ENCODE measurements at places on chromosomes 4 and X.

- H3K27ac ChIP-seq, result no peak overlapping the region
- no peak overlapping the region for H3K4me3 ChIP-seq
- H3K36me3 ChIP-seq, result no peaks in the 10 kb centered on the region
Measured at GRCh38 chr4:16386711-16387320, 160.5 kb upstream of the TAPT1 start.

DNA sequence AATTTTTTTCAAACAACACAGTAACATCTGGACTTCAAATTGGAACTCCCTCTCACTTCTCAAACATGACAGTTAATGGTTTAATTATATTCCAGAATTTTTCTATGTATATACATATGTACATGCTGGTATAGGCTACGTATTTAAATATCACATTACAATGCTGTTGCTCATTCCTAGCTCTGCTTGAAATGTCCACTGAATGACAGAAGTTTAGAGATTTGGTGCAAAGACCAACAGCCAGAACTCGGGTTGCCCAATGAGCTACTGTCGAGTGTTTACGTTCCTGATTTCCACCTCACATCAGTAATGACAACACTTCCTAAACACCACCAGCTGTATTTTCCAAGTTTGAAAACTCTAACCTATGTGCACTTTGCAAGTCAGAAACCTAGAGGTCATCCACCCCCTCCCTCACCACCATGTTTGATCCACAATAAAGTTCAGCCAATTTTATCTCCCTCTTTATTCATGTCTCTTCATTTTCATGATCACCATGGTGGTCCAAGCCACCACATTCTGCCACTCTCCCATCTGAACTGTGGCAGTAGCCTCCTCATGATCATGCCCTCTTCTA lies 49.3 kb upstream of the RPL34 start:
- H3K27ac ChIP-seq, result no peak overlapping the region
- no peaks in the 10 kb centered on the region for H3K4me1 ChIP-seq
- no peak overlapping the region for H3K4me3 ChIP-seq
- H3K27me3 ChIP-seq, result no peaks in the 10 kb centered on the region
- H3K36me3 ChIP-seq, result no peaks in the 10 kb centered on the region

DNA sequence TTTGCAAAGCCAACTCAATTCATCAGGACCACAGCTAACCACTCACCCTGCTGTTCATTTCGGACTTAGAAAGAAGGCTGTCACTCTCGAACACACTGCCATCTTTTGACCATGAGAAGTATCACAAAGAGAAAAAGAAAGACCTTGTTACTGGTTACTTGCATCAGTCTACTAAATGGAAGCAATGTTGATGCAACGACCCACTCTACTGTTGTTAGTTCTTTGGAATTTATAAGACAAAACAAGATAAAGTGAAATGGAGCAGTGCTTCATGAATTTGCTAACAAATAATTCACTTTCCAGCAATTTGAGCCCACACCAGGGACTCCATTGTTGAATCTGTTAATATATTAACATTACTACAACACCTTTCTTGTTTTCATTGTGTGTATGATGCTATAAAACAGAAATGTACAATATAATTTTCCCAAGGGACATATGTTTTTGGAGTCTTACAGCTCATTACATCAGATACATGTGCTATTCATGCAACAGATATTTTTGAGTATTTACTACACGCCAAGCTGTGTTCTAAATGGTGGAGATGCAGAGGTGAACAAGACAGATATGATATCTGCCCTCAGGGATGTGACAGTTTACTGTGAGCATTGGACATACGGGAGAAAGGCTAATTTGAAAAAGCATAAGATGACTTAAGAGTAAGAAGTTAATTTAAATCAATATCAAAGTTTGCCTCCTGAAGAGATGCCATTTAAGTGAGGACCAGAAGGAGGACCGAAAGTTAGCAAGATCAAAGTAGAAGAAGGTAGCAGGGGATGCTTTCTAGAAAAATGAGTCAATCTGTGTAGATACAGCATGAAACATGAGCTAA lies 87.2 kb downstream of the AREG start:
- no peak for DNase-seq
- no peaks in the 10 kb centered on the region for H3K27me3 ChIP-seq
- no peak overlapping the region for H3K27ac ChIP-seq

- H3K4me3 ChIP-seq, result no peak overlapping the region
- H3K27me3 ChIP-seq, result no peaks in the 10 kb centered on the region
- DNase-seq, result no peak
- no peaks in the 10 kb centered on the region for H3K36me3 ChIP-seq
- no peaks in the 10 kb centered on the region for H3K4me1 ChIP-seq
Measured at GRCh38 chr4:144223661-144224060, 83.1 kb upstream of the GYPA start.

- H3K36me3 ChIP-seq, result no peaks in the 10 kb centered on the region
- no peak overlapping the region for H3K27ac ChIP-seq
- H3K27me3 ChIP-seq, result no peaks in the 10 kb centered on the region
- no peak overlapping the region for H3K4me3 ChIP-seq
- no peaks in the 10 kb centered on the region for H3K4me1 ChIP-seq
Measured at GRCh38 chr4:94160774-94161173, 46.9 kb upstream of the SMARCAD1 start.

DNA sequence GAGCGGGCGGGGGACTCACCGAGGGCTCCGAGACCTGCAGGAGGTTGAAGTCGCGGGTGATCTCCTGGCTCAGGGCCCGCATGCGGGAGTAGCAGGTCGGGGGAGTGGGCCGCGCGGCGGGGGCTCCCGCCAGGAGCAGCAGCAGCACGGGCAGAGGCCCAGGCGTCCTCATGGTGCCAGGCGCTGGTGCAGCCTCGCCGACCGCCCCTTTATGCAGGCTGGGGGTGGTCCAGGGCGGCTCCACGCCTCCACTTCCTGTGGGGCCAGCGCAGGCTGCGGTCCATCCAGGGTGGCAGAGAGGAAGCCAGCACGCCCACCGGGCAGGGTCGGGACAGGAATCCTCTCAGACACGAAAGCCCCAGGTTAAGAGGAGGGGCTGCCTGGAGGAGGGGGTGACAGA lies at the start of gene CYTL1:
CYTL1 (minus strand) TSS at position 185 of the 400 bp plus-strand sequence; CDS start at position 172, 13 bp downstream.
- no peaks in the 10 kb centered on the region for H3K27me3 ChIP-seq
- no peak for DNase-seq
- H3K27ac ChIP-seq, result no peak within 1 kb of the TSS
- H3K4me3 ChIP-seq, result peak within 1 kb of the TSS; percentile 26

DNA sequence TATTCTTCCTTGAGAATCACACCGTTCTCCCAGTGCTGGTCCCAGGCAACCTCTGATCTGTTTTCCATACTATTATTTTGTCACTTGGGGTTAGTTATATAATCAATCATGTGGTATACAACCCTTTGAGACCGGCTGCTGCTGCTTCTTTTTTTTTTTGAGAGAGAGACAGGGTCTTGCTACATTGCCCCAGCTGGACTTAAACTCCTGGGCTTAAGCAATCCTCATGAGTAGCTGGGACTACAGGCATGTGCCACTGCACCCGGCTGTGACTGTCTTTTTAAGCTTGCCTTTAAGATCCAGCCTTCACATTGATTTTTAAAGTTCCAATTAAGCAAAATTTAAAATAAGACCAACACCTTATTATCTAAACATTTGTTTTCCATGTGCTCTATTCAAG lies 86.7 kb upstream of the EXOC1L start:
- no peak overlapping the region for H3K27ac ChIP-seq
- DNase-seq, result no peak
- no peaks in the 10 kb centered on the region for H3K27me3 ChIP-seq
- no peak overlapping the region for H3K4me3 ChIP-seq

DNA sequence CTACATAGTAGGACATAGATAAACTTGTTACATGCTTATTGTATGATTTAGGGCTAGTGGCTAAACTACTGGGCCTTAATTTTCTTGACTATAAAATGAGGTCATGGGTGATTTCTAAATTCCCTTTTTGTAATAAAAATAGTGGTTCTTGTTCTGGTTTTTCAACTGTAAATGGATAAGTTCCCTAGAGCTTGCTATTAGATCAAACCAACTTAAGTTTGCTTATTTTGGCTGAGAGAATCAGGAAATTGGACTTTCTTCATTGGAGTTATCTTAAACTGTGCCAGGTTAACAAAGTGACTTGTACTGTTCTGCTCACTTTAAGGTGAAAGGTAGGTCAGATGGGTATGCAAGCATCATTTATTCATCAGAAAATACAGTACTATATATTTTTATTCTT lies 78.3 kb downstream of the PDLIM5 start:
- no peaks in the 10 kb centered on the region for H3K27me3 ChIP-seq
- H3K27ac ChIP-seq, result peak overlapping the region; percentile 76
- no peaks in the 10 kb centered on the region for H3K36me3 ChIP-seq
- H3K4me1 ChIP-seq, result peaks cover 72% of the 10 kb centered on the region

GRCh38 chr4:79317711-79318110 lies 8.2 kb downstream of the NAA11 start:
- no peak for DNase-seq
- H3K27me3 ChIP-seq, result no peaks in the 10 kb centered on the region
- H3K36me3 ChIP-seq, result no peaks in the 10 kb centered on the region
- no peak overlapping the region for H3K4me3 ChIP-seq
- no peaks in the 10 kb centered on the region for H3K4me1 ChIP-seq

DNA sequence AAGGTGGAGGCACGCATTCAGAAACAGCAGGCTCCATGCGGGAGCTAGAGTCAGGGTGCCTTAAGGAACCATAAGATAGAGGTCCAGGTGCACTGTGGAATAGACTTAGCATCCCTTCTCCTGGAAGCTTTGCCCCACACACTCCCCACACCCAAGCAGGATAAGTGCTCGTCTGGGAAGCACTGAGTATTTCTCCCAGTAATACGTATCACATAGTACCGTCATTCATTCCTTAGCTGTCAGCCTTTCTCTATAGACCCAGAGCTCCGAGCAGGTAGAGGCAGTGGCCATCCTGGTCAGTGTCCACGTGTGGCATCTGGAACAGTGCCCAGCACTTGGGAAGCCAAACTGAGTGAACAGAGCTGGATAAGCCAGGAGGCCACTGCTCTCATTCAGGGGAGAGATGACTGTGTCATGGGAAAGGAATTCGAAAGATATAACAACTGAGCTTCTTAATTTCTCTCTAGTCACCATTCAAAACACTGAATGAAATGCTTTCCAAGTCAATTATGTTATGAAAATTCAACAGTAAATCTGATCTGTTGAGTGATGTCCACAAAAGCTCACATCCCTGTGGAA lies 9.9 kb downstream of the APBB2 start:
- peak overlapping the region; percentile 46 for H3K27ac ChIP-seq
- H3K36me3 ChIP-seq, result no peaks in the 10 kb centered on the region
- no peak for DNase-seq
- peaks cover 5% of the 10 kb centered on the region for H3K4me1 ChIP-seq
- no peak overlapping the region for H3K4me3 ChIP-seq

GRCh38 chr4:108411836-108412235 lies 208.5 kb upstream of the RPL34 start:
- no peak overlapping the region for H3K27ac ChIP-seq
- H3K36me3 ChIP-seq, result no peaks in the 10 kb centered on the region
- no peaks in the 10 kb centered on the region for H3K4me1 ChIP-seq
- no peaks in the 10 kb centered on the region for H3K27me3 ChIP-seq
- DNase-seq, result no peak

- no peak for DNase-seq
- H3K4me3 ChIP-seq, result no peak overlapping the region
- H3K4me1 ChIP-seq, result no peaks in the 10 kb centered on the region
- H3K36me3 ChIP-seq, result no peaks in the 10 kb centered on the region
- no peak overlapping the region for H3K27ac ChIP-seq
Measured at GRCh38 chr4:8906991-8907595, 35.5 kb upstream of the HMX1 start.

DNA sequence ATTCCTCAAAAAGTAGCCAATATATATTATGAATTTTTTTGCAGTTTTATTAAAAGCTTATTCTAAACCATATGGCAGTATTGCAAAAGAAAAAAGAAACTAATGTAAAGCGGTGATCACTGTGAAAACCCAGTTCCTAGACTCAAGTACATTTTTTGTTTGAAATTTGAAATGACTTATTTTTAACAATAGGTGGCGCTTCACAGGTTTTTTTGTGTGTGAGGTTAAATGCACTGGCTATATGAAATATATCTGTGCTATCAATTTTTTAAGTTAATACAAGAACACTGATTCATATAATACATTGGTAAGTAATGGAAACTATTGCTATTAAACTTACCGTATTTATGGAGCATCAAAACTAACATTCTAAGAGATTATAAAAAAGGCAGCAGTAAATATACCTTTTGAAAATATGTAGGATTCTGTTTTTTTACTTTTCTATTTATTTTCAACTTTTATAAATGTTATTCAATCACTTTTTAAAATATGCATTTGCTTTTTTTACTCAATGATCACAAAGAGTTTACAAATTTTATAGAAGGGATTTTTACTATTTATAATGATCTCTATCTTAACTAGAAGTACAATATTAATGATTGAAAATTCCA lies 5.6 kb upstream of the SPRY1 start:
- no peaks in the 10 kb centered on the region for H3K27me3 ChIP-seq
- no peak overlapping the region for H3K4me3 ChIP-seq
- H3K36me3 ChIP-seq, result no peaks in the 10 kb centered on the region
- no peak for DNase-seq
- H3K4me1 ChIP-seq, result no peaks in the 10 kb centered on the region
- H3K27ac ChIP-seq, result no peak overlapping the region

GRCh38 chrX:66045894-66046293 lies 6.0 kb upstream of the VSIG4 start:
- no peaks in the 10 kb centered on the region for H3K4me1 ChIP-seq
- no peak overlapping the region for H3K4me3 ChIP-seq
- no peaks in the 10 kb centered on the region for H3K27me3 ChIP-seq
- no peak for DNase-seq
- no peaks in the 10 kb centered on the region for H3K36me3 ChIP-seq
- no peak overlapping the region for H3K27ac ChIP-seq

- no peaks in the 10 kb centered on the region for H3K27me3 ChIP-seq
- DNase-seq, result no peak
- no peak overlapping the region for H3K4me3 ChIP-seq
- H3K4me1 ChIP-seq, result no peaks in the 10 kb centered on the region
- no peak overlapping the region for H3K27ac ChIP-seq
Measured at GRCh38 chr4:25783126-25783525, 79.7 kb downstream of the SEL1L3 start.

DNA sequence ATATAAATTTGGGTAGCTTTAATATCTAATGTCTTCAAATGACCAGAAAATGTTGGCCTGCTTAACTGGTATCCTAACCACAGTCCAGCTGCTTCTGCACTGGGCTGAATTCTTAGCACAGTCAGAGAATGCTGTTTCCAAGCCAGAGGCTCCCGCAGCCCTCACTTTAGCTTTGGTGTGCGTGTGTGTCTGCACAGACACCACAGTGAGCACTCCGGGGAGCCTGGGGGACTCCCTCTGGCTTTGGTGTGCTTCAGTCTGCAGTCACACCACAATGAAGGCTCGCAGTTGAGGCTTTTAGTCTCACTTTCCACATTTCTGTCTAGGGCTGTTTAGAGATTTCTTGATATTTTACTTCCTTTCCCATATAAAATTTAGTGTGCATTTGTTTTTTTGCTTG lies 53.6 kb downstream of the APOO start:
- DNase-seq, result no peak
- no peaks in the 10 kb centered on the region for H3K4me1 ChIP-seq
- no peaks in the 10 kb centered on the region for H3K36me3 ChIP-seq

- no peak for DNase-seq
- H3K4me1 ChIP-seq, result no peaks in the 10 kb centered on the region
- no peaks in the 10 kb centered on the region for H3K27me3 ChIP-seq
- H3K27ac ChIP-seq, result no peak overlapping the region
- H3K36me3 ChIP-seq, result no peaks in the 10 kb centered on the region
- no peak overlapping the region for H3K4me3 ChIP-seq
Measured at GRCh38 chrX:11953615-11954014, 184.7 kb upstream of the FRMPD4 start.

GRCh38 chr4:40506066-40506465 lies 123.6 kb downstream of the RBM47 start:
- no peaks in the 10 kb centered on the region for H3K27me3 ChIP-seq
- H3K27ac ChIP-seq, result no peak overlapping the region
- no peak overlapping the region for H3K4me3 ChIP-seq
- H3K4me1 ChIP-seq, result no peaks in the 10 kb centered on the region
- H3K36me3 ChIP-seq, result no peaks in the 10 kb centered on the region
- no peak for DNase-seq

Data from ascending aorta (tissue), 2 donors.